ENCODE measurements at places on chromosomes 12 and 14.

- DNase-seq = no peak
These were observed 72.1 kb downstream of the PLEKHA5 start for GRCh38 chr12:19201661-19202060.

- DNase-seq = no peak
These were observed 17.4 kb upstream of the ANKRD33 start for GRCh38 chr12:51870504-51870903.

DNA sequence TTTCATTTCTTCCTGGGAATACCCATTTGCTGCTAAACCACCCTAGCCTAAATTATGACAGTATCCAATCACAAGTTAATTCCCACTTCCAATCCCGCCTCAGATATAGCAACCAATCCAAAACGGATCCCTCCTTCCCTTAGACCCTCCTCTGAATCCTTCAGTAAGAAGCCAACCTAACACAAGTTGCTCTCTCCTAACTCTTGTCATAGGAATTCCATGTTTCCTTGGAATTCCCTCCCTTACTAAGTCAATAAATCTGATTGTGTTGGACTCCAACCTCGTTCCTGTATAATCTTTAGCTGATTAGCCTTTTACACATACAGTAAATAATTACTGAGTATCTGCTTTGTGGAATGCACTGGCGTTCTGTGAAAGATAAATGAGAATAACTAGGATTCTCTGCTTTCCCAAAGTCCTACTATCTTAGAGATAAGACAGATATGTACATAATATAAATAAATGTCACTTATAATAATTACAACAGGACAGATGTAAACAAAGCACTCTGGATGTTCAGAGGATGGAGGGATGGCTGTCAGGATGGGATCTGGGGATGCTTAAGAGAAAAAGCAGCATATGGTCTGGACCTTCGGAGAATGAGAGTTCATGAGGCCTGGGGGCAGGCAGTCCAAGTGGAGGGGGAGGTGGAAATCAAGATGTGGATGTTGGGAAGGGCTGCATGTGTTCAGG is 185.8 kb upstream of the SOX5 start:
- no peak for DNase-seq

DNA sequence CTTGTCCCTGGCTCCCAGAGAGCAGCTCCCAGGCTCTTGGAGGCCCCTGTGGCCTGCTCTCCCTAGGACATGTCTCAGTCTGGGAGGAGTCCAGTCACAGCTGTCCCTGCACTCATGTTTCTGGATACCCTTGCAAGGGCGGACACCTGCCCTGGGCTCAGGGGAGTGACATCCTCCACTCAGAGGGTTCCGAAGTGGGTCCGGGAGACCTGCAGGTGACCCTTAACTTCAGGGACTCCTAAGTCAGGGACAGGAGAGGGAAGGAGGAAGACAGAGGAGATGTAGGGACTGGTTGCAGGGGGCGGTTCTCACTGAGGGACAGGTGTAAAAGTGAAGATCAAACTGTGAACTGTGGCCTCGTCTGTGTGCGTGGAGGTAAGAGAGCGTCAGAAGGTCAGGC is 37.6 kb downstream of the CACNA2D4 start:
- no peak for DNase-seq

- DNase-seq = no peak
These were observed 23.4 kb downstream of the SERPINA1 start for GRCh38 chr14:94364964-94365363.

GRCh38 chr12:123267991-123268843 is 3.4 kb downstream of the CDK2AP1 start:
- DNase-seq = no peak

- DNase-seq = no peak
These were observed 145.9 kb downstream of the ETV6 start for GRCh38 chr12:11795192-11795912.

DNA sequence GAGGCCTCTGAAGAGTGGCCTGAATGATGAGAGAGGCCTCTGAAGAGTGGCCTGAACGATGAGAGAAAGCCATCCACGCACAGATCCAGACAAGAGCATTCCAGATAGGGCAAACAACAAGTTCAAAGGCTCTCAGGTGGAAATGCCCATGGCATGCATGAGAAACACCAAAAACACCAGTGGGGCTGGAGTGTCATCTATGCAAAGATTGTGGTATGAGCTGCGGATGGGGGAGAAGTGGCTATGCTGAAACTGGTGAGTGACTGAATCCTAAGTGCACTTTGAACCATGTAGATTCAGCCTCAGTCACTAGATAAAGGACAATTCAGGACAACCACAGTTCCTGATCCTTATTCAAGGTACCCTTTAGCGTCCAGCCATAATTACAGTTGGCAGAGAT is 79.4 kb upstream of the GZMB start:
- no peak for DNase-seq

- no peak for DNase-seq
These were observed 457.3 kb downstream of the LRIG3 start for GRCh38 chr12:58463051-58463450.
